NCI-H1930 (cell line): ENCODE measurements at places on chromosomes 1 and 21.

GRCh38 chr1:219794085-219794743, 134.1 kb downstream of the SLC30A10 start:
- no peak for DNase-seq

GRCh38 chr1:110856410-110856809, 16.5 kb upstream of the CD53 start:
- DNase-seq, result no peak

DNA sequence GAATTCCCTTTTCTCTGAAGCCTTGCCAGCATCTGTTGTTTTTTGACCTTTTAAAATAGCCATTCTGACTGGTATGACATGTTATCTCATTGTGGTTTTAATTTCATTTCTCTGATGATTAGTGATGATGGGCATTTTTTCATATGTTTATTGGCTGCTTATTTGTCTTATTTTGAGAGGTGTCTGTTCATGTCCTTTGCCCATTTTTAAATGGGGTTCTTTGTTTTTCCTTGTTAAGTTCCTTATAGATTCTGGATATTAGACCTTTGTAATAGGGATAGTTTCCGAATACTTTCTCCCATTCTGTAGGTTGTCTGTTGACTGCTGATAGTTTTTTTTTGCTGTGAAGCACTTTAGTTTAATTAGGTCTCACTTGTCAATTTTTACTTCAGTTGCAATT, 54.0 kb upstream of the C1orf185 start:
- DNase-seq, result no peak

GRCh38 chr1:228989992-228990827, 254.9 kb downstream of the RHOU start:
- DNase-seq, result no peak

DNA sequence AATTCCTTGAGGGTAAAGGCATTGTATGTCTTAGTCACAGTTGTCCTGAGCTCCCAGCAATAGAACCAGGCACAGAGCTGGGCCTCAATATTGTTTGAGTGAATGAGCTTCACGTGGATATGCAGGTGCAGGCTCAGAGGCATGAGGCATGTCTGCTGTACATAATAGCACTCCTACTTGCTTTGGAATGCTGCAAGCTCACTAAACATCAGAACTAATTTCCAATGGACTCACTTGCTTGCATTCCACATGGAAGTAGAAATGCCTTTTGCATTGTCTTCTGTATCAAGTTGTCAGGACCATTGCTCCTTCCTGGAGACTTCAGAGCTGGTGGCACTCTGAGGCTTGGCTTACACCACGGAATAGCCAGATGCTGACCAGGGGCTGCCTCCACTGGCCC, 37.1 kb downstream of the INAVA start:
- DNase-seq, result no peak

DNA sequence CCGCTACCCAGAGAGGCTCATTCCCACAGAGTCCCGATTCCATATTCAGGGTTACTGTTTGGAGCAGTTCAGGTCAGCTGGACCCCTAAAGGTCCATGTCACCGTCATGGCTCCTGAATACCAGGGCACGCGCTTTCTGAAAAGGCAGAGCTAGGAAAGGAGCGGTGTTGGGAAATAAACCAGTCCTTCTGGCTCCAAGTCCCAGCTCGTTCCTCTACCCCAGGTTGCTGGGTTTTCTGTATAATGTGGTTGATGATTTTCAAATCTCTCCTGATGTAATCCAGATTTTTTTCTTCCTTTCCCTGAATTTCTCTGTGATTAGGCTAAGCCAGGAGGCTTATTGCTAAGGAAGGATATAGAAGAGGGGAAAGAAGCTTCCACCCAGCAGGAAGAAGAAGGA, 14.0 kb upstream of the PKP1 start:
- no peak for DNase-seq

GRCh38 chr1:206010060-206010459, 6.9 kb upstream of the RAB7B start:
- DNase-seq, result no peak

DNA sequence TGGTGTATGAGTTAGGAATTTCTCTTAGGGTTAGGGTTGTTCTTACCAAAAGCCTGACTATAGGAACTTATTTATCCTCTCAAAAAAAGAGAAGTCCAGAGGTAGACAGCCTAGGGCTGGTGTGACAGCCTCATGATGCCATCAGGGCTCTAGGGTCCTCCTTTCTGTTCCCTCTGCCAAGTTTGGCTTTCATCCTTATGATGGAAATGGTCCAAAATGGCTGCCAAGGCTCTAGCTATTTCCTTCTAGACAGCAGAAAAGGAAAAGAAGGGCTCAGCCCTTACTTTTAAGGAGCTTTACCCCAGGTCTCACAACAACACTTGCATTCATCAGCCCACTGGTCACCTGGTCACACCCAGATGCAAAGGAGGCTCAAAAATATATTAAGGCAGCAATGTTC, 44.5 kb downstream of the IL12RB2 start:
- no peak for DNase-seq

DNA sequence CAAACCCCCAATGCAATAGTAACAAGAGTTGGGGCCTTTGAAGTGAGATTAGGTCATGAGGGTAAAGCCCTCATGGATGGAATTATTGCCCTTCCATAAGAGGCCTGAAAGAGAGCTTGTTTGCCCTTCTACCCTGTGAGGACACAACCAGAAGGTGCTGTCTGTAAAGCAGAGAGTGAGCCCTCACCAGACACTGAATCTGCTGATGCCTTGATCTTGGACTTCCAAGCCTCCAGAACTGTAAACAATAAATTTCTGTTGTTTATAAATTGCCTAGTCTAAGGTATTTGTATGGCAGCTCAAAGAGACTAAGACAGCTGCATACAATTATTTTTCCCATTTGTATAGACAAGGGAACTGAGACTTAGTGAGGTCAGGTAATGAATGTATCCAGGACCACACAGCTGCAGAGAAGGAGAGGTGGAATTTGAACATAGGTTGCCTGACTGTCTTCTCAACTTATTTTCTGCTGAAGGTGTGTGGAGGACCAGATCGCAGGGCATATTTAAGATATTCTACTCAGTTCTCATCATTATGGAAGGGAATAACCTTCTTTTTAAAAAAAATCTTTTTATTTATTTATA, 18.7 kb downstream of the IL23R start:
- DNase-seq, result no peak

- peak; percentile 49 for DNase-seq
Observed at GRCh38 chr1:228471762-228472398, 15.3 kb upstream of the RNF187 start.

- DNase-seq, result no peak
Observed at GRCh38 chr21:35266546-35266945, 217.4 kb upstream of the RUNX1 start.

DNA sequence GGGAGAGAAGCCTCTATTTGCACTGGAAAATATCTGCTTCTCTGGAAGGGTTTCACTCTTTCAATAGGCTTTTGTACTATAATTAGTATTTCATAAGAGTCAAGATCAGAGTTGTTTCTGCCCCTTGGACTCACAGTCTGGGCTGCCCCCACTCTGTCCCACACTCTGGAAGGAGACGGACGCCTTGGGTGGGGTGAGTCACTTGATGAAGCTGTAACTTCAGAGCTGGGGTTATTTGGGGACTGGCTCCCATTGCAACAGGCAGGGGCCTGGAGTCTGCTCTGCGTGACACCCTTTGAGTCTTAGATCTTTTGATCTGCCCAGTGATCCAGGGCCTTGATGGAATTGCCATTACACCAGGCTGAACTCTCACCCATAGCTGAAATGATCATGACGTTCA, 4.0 kb upstream of the KCNA10 start:
- DNase-seq, result no peak

- no peak for DNase-seq
Observed at GRCh38 chr1:199918196-199918769, 109.2 kb upstream of the NR5A2 start.

DNA sequence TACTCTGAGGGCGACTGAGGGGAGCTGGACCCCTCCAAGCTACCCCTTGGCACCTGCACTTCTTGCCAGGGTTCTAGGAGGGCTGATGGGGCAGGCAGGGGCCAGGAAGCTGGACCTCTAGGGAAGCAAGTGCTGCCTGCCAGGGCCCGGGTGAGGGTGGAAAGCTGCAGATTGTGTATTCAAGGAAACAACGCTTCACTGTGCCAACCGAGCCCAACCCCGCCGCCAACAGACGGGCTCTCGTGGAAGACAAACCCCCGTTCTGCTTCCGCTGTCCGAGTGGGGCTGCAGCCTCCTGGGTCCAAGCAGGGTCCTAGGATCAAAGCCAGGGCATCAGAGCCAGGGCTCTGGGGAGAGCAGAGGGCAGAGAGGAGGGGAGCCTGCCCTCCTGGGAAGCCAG, 3.2 kb downstream of the EFHD2 start:
- no peak for DNase-seq

GRCh38 chr1:162671664-162672410, 39.6 kb downstream of the DDR2 start:
- no peak for DNase-seq

GRCh38 chr1:18111605-18112297, 4.2 kb downstream of the IGSF21 start:
- DNase-seq, result no peak

DNA sequence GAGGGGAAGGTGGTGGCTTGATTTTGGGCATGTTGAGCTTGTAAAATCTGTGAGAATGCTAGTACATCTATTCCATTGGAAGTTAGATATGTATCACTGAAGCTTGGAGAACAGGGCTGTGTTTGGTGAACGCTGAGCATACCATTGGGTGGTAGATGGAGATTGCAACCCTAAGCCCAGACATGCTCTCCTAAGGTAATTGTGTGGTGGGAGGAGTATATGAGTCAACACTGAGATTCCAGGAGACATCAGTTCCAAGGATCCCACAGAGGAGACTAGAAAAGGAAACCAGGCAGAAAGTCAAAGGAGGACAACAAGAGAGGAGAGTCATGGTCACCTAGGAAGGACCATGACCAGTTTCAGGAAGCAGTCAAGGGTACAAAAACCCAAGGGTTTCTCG, 60.4 kb downstream of the KIF21B start:
- no peak for DNase-seq

DNA sequence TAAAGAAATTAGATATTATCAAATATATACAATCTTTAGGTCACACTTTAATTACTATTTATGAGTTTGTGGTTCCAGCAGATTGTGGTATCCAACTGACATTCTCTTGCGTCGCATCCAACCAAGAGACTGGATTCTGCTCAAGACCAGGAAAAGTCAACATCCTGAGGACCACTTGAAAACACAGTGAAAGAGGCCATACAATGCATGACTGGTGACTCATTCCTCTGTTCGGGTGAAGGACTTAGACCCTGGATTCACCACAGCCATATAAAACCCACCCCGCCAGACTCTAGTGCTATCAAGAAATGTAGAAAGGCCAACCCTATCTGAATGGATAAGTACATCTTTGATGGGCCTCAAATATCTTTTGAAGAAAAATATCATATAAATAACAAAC, 14.5 kb upstream of the CFHR4 start:
- DNase-seq, result no peak

GRCh38 chr1:51506537-51506936, 12.5 kb downstream of the EPS15 start:
- no peak for DNase-seq

- DNase-seq, result no peak
Observed at GRCh38 chr1:45016090-45016697, 4.1 kb downstream of the UROD start.

GRCh38 chr1:27561124-27561899, 42.6 kb downstream of the AHDC1 start:
- DNase-seq, result no peak

DNA sequence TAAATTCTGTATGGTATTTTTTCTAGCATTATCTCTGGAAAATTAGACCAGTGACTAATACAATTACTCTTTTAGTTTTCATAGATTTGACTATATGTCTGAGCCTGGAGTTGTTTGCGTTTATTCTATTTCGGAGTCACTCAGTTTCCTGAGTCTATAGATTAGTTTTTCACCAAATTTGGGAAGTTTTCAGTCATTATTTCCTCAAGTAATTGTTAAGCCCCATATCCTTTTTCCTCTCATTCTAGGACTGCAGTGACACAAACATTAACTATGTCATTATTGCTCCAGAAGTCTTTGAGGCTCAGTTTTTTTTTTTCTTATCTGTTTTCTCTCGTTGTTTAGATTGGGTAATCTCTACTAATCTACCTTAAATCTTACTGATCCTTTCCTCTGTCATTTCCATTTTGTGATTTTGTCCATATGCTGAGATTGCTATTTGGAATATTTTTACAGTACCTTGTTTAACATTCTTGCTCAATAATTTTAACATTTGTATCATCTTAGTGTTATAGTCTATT, 886.2 kb downstream of the LTN1 start:
- DNase-seq, result no peak

DNA sequence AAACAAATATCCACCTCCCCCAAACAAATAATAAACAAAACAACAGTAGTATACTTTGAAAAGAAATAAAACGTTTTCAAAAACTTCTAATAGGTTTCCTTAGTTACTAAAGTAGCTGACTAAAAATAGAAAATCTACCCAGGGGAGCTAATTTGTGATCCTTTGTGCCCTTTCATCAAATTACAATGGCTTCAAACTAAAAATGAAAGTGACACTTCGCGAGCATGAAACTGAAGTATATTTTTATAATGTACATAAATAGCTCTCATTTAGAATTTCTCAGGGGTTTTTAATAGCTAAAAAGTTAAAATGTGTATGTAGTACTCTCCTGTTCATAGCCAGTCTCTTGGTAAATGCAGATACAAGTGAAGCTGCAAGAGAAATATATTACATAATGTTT, 78.4 kb downstream of the BRINP3 start:
- no peak for DNase-seq

DNA sequence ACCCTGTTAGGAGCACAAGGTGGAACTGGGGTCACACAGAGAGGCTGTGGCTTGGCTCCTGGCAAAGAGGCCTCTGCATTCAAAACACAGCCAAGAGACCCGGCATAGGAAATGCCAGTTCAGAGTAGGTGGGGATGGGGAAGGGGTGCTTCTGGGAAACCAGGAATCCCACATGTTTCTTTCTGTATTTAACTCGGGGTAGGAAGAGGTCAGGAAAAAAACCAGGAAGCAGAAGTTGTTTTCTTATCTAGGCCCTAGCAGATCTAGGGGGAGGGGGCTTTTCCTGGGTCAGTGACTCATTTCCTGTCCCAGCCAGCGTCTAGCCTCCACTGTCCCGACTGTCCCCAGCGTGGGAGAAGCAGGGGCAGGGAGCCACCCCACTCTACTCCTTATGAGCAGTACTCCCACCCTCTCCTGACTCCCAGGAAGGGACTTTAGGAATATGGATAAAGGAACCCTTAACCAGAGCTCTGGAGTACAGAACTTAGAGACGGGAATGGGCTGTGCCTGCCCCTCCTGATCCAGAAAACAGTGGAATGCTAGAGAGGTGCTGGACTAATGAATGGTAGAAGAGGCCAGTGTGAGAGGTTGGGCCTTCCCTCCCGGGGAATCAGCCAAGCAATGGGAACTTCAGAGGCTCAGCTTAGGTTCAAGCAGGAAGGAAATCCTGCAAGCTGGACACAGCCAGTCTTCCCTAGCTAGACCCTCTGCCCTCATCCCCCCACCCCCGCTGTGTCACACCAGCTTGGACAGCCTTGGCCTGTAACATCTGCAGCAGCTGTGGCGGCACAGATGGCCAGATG, 5.7 kb downstream of the FHL3 start:
- DNase-seq, result no peak

- DNase-seq, result no peak
Observed at GRCh38 chr1:57894315-57894714, 470.5 kb upstream of the DAB1 start.

- DNase-seq, result no peak
Observed at GRCh38 chr21:33514229-33514628, 22.7 kb upstream of the DNAJC28 start.

GRCh38 chr21:16419188-16419921, 689.6 kb downstream of the USP25 start:
- DNase-seq, result no peak
